CD4-positive, alpha-beta T cell treated with Interleukin-15 for 1 hour (primary cell): ENCODE measurements at places on chromosomes 13 and 19.

DNA sequence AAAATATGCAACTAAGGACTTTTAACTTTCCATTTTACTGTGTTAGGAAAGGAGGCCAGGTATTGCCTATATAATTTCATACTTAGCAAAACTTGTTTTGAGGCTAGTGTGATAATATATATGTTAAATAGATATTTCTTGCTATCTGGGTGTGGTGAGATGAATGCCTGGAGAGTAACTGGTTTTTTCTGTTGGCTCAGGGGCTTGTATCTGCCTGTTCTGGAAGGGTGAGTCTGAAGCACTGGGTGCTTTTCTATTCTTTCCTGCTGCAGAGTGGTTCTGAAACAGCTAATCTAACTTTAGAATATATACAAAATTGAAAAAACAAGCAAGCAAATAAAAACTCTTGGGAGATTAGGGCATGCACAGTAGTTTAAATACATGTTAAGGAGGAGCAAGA lies 64.6 kb upstream of the MYCBP2 start:
- DNase-seq = no peak

DNA sequence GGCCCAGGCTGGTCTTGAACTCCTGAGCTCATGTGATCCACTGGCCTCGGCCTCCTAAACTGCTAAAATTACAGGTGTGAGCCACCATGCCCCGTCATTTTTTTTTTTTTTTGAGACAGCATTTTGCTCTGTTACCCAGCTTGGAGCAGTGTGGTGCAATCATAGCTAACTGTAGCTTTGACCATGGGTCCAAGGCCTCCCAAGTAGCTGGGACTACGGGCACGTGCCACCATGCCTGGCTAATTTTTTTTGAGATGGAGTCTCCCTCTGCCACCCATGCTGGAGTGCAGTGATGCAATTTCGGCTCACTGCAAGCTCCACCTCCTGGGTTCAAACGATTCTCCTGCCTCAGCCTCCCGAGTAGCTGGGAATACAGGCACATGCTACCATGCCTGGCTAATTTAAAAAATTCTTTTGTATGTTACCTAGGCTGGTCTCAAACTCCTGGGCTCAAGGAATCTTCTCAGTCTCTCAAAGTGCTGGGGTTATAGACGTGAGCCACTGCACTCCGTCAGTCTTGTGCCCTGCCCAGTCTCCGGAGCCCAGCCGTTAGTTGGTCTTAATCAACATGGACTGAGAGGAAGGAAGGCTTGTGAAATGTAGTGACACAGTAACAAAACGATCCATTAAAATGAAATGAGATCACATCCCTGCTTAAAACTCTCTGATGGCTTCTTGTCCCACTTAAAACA lies 1.4 kb upstream of the LRG1 start:
- peak; percentile 40 for DNase-seq

GRCh38 chr13:114204894-114205293 lies 25.8 kb downstream of the CFAP97D2 start:
- no peak for DNase-seq

DNA sequence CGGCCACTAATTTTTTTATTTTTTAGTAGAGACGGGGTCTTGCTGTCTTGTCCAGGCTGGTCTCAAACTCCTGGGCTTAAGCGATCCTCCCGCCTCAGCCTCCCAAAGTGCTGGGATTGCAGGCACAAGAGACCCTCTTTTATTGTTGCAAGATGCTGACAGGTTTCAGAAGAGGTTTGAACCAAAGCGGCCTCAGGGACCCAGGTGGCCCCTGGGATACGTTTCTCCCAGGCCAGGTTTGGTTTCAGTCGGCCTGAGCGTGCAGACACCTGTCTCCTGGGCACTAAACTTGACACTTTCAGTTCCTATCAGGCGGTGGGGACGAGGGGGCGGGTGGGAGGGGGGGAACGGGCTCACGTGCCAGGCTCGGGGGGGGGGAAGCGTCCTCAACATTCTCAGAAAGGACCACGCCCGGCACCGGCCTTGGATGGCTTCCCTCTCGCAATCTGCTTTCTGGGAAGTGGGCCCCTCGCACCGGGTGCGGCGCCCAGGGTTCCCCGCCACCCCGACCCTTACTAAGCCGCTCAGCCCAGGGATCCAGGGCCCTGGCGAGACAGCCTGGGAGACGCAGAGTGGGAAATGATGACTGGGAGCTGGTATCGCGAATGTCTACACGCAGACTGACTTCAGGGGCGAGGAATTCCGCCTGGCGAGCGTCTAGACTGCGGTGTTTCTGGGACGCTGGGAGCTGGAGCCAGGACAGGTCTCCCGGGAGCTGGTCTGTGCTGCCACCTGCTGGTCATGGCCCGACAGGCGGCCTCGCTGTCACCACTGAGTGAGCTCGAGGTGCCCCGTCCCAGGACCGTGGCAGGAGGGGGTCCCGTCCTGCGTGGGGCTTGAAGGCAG lies 91.6 kb downstream of the GNG7 start:
- DNase-seq = peak; percentile 83

GRCh38 chr19:29837448-29837981 lies 25.7 kb downstream of the CCNE1 start:
- peak; percentile 27 for DNase-seq

GRCh38 chr19:4013886-4014540 lies 6.5 kb downstream of the PIAS4 start:
- no peak for DNase-seq

GRCh38 chr19:37506387-37507166 lies at the start of gene ZNF793:
TSS of gene ZNF793 (plus strand) at chr19:37506939. CDS start at chr19:37523440, 16,501 bp downstream.
- DNase-seq = peak; percentile 87

DNA sequence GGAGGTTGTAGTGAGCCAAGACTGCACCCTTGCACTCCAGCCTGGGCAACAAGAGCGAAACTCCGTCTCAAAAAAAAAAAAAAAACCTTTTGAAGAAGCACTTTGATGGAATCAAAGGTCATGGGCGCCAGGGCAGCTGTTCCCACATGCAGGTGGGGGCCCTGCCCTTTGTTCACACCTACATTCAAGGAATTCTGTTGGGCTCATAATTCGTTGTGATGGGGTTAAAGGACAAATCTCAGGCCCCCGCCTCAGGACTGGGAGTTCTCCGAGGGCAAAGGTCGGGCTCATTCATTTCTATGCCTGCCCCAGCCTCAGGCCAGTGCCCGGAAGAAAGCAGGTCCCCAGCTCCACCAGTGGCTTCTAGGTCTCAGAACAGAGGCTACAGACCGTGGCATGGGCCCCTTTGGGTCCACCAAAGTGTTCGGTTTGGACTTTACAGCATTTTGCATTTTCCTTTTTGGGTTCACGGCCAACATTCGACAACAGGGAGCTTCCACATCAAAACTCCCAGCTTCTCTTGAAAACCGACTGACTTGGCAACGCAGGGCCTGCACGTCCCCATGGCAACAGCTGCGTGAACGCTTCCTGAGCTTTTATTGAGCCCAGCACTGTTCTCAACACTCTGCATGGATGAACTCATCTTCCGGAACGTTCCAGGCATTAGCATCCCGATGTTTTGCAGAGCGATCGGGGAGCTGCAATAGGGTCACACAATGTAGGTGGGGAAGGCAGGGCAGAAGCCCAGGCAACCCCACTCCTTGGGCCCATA lies 10.1 kb upstream of the GTF2F1 start:
- no peak for DNase-seq

DNA sequence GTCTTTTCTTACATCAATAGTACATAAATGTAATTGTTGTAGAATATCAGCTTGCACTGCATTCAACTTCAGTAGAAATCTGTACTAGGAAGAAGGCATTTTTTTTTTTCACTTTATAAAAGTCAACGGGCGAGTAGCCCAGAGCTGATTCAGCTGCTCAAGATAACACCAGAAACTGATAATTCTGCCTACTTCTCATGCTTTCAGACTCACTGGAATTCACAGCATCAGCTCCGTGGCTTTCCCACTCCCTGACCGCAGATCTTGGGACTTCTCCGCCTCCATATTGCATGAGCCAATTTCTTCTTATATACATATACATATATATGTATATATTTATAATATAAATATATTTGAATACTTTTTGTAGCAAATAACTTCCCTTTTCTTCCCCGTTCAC lies 263.1 kb upstream of the RXFP2 start:
- no peak for DNase-seq

DNA sequence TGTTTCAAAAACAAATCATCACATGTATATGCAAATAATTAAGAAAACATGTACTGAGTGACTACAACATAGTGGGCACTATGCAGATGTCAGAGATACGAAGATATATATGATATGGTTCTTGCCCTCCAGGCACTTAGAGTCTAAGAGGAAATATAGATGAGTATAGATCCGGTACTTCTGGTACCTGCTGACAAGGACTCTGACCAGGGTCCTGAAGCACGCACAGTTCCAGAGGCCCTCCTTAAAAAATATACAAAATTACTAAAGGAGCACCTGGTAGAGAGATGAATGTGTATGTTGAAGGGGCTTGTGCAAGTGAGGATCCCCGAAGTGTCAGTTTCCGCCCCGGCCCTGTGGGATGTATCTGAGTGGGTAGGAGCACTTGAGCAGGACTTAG lies 31.3 kb downstream of the MTUS2 start:
- no peak for DNase-seq

GRCh38 chr19:44694184-44694579 lies 4.8 kb upstream of the CEACAM16 start:
- DNase-seq = peak; percentile 24

GRCh38 chr19:17862711-17863519 lies 3.2 kb downstream of the RPL18A start:
- peak; percentile 39 for DNase-seq

- peak; percentile 61 for DNase-seq
These were observed 89.8 kb downstream of the ZNF557 start for GRCh38 chr19:7159105-7159933.

- DNase-seq = no peak
These were observed 36.1 kb upstream of the CXCL17 start for GRCh38 chr19:42478765-42479311.

DNA sequence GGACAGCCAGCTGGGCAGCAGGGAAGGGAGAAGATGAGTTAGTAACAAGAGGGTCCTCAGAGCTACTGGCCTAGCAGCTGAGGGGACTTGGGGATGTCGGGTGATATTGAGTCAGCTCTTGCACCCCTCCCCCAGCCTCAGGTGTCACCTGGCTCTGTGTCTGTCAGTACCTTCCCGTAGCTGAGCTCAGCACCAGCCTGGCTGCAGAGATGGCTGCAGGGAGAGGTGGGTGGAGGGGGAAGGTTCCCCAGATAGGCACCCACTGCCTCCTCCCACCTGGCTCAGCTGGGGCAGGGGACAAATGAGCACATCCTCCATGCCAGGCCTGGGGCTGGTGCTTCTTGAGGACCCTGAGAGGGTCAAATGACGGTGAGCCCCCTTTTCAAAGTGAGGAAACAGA lies 6.8 kb upstream of the KPTN start:
- no peak for DNase-seq

DNA sequence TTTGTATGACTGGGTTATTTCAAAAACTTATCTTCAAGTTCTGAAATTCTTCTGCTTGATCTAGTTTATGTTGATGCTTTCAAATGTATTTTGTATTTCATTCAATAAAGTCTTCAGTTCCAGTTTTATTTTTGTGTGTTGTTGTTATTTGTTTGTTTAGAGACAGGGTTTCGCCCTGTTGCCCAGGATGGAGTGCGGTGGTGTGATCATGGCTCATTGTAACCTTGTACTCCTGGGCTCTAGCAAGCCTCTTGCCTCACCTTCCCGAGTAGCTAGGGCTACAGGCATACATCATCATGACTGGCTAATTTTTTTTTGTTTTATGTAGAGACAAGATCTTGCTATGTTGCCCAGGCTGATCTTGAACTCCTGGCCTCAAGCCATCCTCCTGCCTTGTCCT lies 40.3 kb upstream of the ARHGEF7 start:
- no peak for DNase-seq

DNA sequence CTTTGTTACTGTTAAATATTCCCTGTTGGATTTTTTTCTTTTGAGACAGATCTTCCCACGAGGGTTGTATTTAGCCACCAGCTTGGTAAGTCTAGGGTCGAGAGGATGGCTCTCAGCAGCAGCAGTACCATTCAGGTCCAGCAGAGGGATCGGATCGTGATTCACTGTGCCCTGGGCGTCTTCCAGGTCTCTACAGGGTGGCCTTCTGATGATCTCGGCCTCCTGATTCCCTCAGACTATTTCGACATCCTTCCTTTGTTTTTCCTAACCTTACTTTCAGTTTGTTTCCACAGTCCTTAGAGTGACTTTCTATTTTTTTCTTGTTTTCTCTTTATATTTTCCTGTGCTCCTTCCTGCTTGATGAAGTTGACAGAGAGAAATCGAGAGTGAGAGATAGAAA lies 1436.9 kb downstream of the UQCRFS1 start:
- DNase-seq = no peak

DNA sequence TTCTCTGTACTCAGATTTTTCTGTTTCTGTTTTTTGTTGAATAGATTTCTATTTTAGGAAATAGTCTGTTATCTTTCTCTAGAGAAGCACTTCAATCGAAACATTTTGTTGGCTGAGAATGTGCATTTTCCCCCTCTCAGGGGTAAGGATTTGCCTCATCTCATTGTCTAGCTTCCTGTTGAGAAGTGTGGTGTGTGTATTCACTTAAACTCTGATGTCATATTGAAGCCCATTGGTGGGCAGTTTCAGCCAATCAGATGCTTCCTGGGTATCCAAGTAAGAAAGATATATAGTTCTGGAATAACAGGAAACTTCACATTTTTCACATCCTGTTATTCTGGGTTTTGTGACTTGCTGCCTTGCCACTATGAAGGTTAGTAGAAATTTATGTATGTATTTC lies 87.6 kb downstream of the ARHGEF7 start:
- DNase-seq = no peak

DNA sequence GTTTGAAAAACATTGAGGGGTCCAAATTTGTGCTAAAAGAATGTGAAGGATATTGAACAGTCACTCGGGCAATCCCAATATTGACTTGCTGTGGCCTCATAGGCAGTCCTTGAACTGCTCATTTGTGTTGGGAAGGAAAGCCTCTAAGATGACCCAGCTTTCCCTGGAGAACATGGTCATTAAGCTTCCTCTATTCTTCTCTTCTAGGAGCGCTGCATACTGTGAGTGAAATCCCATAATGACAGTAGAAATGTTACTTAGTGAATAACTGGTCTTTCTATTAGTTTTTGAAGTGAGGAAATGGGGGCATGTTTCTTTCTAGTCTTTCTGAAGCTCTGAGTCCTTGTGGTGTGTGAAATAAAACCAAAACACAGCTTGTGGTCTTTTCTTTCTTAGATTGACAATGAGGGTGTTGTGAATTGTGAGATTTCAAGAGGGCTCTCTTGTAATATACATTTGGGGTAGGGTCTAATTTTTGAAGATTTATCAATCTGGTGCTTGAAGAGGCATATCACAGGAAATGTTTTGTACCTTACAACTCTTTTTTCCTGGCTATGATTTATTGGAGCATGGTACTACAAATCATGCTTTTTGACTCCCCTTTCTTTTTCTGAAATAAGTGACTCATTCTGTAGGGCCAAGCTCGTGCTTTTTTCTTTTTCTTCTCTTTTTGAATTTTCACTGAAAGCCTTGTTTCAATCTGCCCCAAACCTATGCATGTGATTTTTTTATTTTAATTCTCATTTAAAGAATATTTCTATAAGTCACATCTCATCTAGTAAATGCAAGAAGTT lies 250.8 kb downstream of the OXGR1 start:
- no peak for DNase-seq

- DNase-seq = no peak
These were observed 7.6 kb upstream of the MATK start for GRCh38 chr19:3793799-3794198.
